ENCODE measurements at places on chromosomes 4 and X. TPM values are rescaled to one million over a fixed set of nuclear protein-coding genes. Genes with fewer than 3 reads are reported as not detected.

DNA sequence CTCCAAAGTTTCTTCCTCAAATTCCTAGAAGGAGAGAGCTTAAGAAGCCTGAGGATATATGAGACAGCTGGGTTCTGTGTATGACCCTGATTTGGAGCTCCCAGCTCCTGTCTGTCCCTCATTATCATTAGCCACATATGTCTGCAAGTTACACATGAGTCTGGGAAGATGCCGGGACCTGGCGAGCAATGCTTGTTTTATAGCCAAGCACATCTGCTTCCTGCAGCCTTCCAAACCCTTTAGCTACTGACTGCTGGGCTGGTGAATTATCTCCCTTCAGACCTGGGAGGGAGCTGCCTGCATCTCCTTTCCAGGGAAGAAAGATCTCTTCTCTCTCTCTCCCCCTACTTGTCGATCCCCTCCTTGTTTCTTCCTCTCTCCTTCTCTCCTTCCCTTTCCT is 556.7 kb upstream of the BOD1L1 start:
- no peak for DNase-seq

DNA sequence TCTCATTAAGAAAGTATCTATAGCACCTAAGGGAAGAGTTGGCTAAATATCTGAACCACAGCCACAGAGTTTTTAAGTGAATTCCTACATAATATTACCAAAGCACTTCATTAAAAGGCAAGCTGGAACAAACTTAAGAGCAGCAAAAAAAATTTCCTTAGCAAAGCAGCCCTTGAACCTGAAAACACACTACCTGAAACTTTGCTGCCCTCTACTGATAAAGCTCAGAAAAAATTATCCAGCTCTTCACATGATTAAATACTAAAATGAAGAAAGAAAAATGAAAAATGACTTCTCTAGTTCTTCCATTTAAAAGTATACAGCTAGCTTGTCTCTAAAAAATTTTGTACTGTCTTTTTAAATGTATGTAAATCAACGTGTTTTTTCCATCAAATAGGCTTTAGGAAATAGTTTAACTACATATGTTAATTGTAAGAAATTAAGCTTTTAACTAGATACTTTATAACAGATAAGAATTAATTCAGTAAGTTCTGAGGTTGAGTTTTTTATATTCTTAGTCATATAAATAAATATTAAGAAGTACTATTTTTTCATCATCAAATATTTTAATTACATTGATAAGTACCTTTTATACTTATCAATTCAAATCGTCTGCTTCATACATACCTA is 156.1 kb downstream of the STPG2 start:
- DNase-seq: no peak

DNA sequence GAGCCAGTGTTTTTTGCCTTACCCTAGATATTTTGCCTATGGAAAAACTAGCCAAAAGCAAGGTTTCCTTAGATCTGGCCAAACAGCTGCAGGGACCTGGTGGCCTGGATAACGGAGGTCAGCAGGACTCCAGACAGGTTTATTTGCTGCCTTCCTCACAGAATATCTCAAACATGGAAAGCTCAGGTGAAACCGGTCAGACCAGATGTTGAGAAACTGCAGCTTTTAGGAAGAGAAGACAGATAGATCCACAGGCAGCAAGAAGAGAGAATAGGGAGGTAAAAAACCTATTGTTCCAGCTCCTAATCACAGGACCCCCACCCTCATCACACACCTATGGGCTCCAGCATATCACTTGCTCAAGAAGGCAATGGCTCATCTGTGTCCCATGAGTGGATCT is 16.2 kb downstream of the SLC16A2 start:
- DNase-seq: no peak

DNA sequence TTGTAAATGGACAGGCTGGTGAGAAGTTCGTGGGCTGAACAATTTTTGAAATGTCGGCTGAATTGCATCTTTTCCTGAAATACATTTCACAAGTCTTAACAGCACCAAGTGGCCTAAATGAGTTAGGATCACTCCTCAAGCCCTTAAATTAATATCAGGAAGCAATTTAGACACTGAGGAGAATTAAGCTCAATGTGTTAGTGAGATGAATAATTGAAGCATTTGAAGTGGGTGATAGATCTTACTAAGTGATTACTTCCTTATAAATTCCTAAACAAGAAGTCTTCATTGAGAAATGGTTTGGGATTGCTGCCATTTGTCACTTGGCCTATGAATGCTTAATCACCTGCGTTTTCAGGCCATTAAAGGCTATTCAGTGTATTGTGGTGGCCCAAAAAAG is 116.8 kb downstream of the NAA11 start:
- DNase-seq: no peak

The MAGEA4 gene
- total RNA-seq: not detected

The SLC10A4 gene
- total RNA-seq: 0.16 TPM

Measured in naive thymus-derived CD4-positive, alpha-beta T cell (primary cell).